ENCODE measurements at places on chromosomes 1 and 21.

DNA sequence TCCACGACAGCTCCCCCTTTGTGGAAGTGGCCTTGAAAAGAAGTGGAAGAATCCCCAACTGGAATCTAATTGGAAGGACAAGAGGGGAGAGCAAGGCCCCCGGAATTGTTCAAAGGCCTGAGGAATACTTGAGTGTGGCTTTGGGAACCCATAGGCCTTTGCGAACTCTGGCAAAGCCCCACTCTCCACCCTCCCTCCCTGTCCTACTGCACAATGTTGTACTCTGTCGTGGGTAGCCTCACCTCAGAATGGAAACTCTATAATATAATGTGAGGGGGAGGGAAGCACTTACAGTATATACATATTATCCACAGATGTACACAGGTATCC is 28.5 kb downstream of the PLPP3 start:
- no peak for DNase-seq

DNA sequence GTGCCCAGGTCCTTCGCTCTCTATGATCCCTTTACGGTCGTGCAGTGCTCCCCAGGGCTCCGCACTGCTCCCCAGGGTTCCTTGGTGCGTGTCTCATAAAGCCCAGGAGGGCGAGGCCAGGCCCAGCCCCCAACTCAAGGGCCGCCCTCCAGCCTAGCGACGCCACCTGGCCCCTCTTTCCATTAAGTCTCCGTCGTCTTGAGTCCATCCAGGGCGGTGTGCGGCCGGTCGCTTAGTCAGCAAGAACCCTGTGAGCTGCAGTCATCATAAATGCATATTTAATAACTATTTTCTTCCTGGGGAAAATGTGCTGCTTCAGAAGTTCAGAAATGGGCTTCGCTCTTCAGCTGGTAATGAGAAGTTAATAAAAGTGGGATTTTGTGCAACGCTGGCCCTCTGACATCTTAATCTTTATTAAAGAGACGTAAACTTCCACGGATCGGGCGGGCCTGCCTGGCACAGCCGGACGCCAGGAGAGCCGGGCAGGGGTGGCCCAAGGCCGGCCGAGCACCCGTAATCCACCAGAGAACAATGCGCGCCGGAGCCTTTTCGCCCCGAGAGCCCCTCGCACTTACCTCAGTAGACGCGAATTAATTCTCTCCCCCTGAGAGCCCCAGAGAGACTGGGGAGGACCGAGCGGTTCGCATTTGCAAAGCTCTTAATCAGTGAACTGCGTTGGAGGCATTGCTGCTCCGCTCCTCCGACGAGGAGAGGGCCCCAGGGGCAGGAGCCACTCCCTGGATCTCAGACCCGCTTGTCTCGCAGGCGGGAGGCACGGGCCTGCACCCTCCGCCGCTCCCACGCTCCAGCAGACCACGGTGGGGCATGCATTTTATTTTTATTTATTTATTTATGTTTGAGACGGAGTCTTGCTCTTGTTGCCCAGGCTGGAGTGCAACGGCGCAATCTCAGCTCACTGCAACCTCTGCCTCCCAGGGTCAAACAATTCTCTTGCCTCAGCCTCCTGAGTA is 188.3 kb upstream of the ARHGEF16 start:
- no peak for DNase-seq

- peak; percentile 43 for DNase-seq
Measured at GRCh38 chr1:118077331-118078045, 107.5 kb downstream of the SPAG17 start.

DNA sequence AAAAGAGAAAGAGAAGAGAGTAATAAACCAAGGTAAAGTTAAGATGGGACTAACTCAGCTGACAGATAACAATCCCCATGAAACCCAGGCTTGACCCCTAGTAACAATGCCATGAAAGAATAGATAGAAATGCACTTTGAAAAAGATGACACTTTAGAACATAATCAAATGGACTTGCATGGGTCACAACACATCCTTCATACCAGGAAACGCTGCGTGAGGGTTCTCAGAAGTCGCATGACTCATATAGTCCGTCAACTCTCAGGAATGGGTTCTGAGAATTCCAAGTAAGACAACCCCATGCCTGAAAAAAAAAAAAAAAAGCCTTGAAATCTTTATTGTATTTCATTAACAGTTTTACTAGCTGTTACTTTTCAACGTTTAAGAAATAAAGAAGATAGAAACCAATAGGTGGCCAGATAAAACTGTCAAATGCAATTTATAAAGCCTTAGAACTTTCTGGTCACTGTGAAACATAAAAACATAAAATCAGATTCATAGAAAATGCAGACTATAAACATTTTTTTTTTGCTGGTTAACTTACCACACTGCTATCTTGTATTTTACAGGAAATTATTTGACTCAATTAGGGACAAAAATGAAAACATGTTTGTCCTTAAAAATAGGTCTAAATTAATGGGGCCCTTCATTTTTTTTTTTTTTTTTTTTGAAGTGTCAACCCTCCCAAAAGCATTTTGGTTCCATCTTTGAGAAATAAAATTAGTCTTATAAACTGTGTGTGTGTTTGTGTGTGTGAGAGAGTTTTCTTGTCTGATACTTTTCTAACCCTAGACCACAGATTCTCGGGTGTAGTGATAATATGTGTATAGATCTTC is 202.1 kb downstream of the NCAM2 start:
- peak; percentile 78 for DNase-seq

All from umbilical cord (tissue), 2 donors.